Cardiac muscle cell (in vitro differentiated cells and primary cell): ENCODE measurements at places on chromosomes 3 and 15. TPM values are rescaled to one million over a fixed set of nuclear protein-coding genes. Genes with fewer than 3 reads are reported as not detected.

The WDR93 gene
- 0.06 and 0.70 TPM in 2 replicates for total RNA-seq

The CYP1A2 gene
- not detected in 2 replicates for total RNA-seq

- no peak for DNase-seq
These were observed 2.8 kb upstream of the C15orf40 start for GRCh38 chr15:83014205-83014653.

GRCh38 chr15:51267703-51268083 lies 70.7 kb downstream of the CYP19A1 start:
- peak; percentile 5 for DNase-seq

The CTXN2 gene
- total RNA-seq: not detected in 2 replicates

DNA sequence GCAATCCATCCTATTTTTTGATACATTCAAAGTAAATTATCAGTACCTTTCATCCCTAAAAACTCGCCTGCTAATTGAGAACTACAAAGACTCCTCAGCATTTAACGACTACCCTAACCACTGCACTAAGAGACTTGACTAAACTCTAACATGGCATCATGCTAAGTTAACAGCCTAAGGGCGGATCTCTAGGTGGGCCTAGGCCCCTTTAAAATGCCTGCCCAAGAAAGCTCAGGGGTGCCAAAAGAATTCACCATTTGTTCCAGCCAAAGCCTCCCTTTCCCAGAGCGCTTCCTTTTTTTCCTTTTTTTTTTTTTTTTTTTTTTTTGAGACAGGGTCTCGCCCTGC lies 568 bp upstream of the NEK4 start:
- no peak for DNase-seq

- DNase-seq: no peak
These were observed 422.6 kb downstream of the ROBO1 start for GRCh38 chr3:79344876-79345871.

DNA sequence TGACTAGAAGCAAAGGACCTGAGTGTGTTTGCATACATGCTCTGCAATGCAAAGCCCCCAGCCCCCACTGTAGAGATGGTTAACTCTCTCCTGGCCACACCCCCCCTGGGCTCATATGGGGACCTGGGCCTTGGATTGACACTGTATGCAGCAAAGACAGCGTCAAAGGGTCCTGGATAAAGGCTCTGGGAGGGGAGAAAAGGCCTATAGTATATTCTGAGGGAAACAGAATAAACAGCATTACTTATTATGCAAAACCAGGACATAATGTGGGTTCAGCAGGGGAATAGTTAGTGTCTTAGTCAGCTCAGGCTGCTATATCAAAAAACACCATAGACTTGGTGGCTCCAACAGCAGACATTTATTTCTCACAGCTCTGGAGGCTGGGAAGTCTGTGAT lies 158.7 kb downstream of the APBA2 start:
- no peak for DNase-seq

The SLC7A14 gene
- not detected in 2 replicates for total RNA-seq

The SLC12A1 gene
- total RNA-seq: 0.04 TPM in 1 of 2 replicates, not detected in the other

DNA sequence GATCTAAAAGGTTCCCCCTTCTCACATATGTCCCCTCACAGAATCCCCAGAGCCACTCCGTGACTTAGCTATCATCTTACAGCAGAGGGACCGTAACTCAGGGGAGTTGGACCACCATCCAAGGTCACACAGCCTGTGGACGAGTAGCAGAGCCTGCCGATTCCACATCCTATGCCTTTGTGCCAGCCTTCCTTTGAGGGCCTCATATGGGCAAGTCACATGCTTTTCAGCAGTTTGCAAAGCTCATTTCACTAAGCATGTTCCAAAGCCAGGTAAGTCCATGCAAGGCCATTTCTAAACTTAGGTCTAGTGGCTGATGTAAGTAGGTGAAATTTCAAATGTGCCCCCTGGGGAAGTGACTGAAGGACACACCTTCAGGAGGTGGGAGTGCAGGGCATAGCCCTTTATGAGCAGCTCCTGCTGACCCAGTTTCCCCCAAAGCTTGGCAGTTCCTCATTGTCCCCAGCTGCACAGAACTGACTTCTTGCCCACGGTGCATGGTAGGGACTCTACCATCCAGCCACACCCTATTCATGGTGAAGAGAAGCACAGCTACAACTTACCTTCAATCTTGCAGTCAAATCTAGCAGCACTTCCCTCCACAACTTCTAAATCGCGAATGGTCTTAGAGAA lies 33.3 kb upstream of the HACD2 start:
- DNase-seq: no peak

GRCh38 chr15:33126559-33127290 lies 67.8 kb downstream of the FMN1 start:
- peak; percentile 69 for DNase-seq

DNA sequence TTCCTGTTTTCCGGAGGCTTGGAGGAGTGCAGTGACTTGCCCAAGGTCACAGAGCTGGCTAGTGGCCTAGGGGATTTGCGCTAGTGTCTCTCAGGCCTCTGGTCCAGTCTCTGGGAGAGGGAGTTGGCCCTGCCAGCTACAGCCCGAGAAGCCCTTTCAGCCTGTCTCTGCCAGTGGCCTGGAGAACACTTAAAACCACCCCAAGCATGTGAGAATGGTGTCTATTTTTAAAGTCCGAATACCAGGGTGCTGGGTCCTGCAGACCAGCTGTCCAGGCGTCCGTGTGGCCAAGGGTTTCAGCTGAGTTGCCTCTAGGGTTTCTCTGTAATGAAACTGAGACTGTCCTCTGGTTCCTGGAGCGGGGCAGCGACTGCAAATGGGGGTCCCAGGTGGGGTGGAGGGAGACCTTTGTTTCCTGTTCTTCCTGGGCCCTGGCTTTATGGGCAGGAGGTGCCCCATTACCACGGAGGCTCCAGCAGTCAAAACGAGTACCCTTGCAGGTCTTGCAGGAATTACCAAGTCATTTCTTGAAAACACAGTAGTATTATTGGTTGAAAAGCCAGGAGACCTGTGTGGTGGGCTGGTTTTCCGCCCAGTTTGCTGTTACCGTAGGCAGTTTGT lies 2.2 kb downstream of the CAND2 start:
- DNase-seq: peak; percentile 34

GRCh38 chr3:15434756-15435155 lies 7.4 kb downstream of the EAF1 start:
- peak; percentile 28 for DNase-seq

- DNase-seq: no peak
These were observed 34.3 kb downstream of the TMEM44 start for GRCh38 chr3:194598771-194599557.

DNA sequence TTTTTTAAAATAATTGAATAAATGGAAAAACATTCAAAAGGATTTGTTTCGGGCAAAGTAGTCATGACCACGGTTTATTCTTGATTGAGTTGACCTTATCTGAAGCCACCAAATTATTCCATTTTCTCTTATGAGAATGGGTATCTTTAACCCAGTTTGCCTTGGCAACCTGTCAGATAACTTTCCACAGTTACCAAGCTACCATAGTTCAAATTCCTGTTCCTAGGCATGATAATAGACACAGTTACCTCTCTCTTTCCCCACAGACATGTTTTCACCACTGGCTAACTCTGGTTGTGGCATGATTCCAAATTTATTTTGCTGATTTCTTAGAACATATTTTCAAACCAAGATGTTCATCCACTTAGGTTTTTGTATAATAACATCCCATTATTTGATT lies 84.9 kb downstream of the NECTIN3 start:
- peak; percentile 14 for DNase-seq

The CASR gene
- total RNA-seq: 0.04 and 0.06 TPM in 2 replicates

DNA sequence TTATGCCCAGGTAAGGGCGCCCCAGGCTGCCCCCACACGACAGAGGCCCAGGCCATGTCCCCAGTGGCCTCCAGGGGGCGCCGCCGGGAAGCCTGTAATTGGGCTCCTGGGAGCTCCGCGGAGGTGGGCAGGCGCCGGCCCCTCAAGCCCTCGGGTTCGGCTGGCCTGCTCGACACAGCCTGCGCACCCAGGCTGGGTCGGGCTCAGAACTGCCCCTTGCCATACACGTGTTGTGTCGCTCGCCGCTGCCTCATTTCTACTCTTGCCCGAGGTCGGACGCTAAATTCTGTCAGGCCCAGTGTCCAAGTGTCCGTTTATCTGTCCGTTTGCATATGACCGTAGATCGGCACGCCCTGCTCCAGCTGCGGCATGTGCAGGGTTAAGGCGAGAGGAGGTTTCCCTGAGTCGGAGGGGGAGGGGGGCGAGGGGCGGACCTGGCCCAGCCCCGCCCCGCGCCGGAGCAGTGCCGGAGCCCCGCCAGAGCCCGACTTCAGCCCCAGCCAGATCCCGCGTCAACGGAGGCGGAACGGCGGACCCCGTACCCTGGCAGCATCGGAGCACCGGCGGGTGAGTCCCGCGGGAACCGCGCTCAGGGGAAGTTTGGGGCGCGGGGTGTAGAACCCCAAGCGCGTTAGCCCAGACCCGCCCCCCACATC lies at the start of gene KLHDC8B:
Gene KLHDC8B, plus strand, starts transcription at position 480 of the 656 bp plus-strand sequence. CDS start 1,172 bp downstream, outside the sequence.
- DNase-seq: peak; percentile 95

- no peak for DNase-seq
These were observed 195.6 kb downstream of the XXYLT1 start for GRCh38 chr3:195075199-195075940.

The SLC9A9 gene
- 1.1 and 1.5 TPM in 2 replicates for total RNA-seq

- DNase-seq: no peak
These were observed 65.4 kb upstream of the SLC6A6 start for GRCh38 chr3:14336749-14337598.

DNA sequence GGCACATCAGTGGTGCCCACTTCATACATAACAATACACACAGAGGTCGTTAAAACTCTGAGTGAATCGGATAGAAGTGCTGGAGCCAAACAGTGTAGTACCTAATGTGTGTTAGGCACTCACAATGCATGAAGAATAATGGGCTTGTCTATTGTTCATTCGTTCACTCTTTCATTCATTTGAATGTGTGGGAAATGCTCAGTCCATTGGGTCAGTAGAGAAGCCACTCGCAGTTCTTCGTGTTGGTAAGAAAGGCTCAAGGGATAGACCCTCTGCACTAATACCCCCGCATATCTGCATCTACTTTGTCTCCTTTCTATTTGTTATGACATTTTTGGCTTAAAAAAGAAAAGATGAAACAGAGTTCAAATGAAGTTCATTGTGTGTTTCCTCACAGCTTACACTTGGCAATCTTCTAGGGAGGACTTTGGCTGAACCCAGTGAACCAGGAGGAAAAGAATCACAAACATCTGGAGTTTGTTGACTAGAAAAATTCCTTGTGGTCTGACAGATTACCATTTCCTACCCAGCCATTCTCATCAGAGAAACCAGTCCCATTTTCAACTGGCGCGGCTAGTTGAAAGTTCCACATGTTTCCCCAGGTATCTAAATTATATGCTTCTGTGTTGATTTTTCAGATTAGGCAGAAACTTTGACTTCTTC lies 32.8 kb upstream of the MFSD1 start:
- DNase-seq: no peak

DNA sequence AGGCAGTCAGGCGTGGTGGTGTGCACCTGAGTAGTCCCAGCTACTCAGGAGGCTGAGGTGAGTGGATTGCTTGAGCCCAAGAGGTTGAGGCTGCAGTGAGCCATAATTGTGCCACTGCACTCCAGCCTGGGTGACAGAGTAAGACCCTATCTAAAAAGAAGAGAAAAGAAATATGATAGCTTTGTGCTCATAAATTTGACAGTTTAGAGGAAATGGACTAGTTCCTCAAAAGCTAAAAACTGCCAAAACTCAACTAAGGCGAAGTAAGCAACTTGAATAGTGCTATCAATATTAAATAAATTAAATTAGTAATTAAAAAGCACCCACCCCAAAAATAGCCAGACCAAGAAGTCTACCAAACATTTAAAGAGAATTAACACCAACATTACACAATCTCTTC lies 24.5 kb upstream of the SLC15A2 start:
- no peak for DNase-seq
